Left ventricle myocardium inferior (tissue), 1 donor: ENCODE measurements at places on chromosomes 11 and 22. TPM values are rescaled to one million over a fixed set of nuclear protein-coding genes. Genes with fewer than 3 reads are reported as not detected.

The SAA4 gene
- not detected for total RNA-seq

The EI24 gene
- total RNA-seq = 55.8 TPM

The ARVCF gene
- 25.4 TPM for total RNA-seq

The SCN3B gene
- total RNA-seq = 1.9 TPM

The MUC6 gene
- total RNA-seq = not detected

The SLC16A8 gene
- total RNA-seq = not detected

The OR51F1 gene
- total RNA-seq = not detected
